ENCODE measurements at places on chromosomes 13 and 19.
A peak's percentile ranks its signal among the peaks of the same experiment; 100 is the strongest.

DNA sequence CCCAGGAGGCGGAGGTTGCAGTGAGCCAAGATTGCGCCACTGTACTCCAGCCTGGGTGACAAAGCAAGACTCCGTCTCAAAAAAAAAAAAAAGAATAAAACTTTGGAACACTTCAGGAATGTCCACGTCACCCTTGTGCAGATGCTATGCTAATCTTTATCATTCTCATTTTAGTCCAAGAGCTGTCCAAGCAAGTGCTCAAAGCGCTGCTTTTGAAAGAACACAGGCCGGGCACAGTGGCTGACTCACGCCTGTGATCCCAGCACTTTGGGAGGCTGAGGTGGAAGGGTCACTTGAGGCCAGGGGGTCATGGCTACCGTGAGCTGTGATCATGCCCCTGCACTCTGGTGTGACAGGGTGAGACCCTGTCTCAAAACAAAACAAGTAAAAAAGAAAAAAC lies 11.1 kb upstream of the UQCR11 start:
- DNase-seq = no peak

GRCh38 chr19:2536461-2536860 lies 60.5 kb downstream of the GADD45B start:
- no peak for DNase-seq

GRCh38 chr19:39951686-39952085 lies 17.3 kb upstream of the FCGBP start:
- no peak for DNase-seq

DNA sequence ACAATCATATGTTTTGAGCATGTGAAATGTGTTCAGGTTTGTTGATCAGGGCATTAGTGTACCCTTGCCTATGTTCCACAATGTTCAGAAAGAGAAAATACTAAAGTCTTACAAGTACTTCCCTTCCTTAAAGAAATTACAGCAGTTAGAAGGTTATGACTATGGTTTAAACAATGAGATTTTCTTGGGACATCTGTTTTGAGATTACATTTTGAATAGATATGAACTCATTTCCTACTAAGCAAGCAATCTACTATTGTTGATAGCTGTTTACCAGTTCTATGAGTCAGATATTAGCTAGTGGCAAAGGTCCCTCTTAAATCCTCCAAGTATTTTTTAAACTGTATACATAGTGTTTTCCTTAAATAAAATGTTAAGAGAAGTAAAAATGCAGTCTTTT lies 241.3 kb downstream of the DACH1 start:
- DNase-seq = peak; percentile 59

- no peak for DNase-seq
Measured at GRCh38 chr19:38425222-38425809, 703 bp downstream of the RASGRP4 start.

GRCh38 chr19:42498169-42498757 lies 30.0 kb downstream of the CEACAM1 start:
- DNase-seq = no peak
